Sigmoid colon (tissue), 7 donors: ENCODE measurements at places on chromosomes 12 and 14.
A peak's percentile ranks its signal among the peaks of the same experiment; 100 is the strongest.

DNA sequence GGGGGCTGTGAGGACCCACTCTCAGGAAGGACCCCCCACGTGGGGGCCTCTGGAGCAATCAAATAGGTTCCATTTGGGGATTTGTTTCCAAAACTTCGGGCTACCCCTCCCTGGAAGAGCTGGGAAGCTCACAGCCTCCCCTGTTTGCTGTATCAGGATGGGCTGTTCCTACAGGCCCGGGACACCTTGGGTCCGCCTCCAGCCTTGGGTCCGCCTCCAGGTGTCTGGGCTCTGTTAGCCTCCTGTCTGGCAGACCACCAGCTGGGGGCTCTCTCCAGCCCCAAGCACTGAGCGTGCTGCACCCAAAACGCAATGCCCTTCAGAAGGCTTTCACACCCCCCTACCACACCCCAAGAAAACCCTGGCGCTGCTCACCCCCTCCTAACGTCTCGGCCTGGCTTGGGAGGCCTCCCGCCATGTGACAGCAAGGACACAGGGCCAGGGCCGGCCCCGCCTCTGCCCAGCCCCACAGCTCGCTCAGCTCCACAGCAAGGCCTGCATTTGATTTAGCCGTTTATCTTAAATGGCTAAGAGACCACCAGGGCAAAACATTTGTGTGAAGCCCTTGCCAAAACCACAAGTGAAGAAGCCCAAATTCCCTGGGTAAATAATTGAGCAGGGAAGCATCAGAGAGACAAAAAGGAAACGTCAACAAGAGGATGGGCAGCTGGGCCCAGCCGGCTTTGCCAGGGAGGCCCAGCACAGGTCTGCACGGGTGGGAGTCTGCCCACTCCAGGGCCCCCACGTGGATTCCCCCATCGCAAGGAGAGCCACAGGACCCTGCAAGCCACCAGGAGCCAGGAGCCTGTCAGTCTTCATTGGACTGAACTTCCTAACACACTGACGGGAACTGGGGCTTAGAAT lies 39.9 kb downstream of the BCL11B start:
- DNase-seq = no peak

DNA sequence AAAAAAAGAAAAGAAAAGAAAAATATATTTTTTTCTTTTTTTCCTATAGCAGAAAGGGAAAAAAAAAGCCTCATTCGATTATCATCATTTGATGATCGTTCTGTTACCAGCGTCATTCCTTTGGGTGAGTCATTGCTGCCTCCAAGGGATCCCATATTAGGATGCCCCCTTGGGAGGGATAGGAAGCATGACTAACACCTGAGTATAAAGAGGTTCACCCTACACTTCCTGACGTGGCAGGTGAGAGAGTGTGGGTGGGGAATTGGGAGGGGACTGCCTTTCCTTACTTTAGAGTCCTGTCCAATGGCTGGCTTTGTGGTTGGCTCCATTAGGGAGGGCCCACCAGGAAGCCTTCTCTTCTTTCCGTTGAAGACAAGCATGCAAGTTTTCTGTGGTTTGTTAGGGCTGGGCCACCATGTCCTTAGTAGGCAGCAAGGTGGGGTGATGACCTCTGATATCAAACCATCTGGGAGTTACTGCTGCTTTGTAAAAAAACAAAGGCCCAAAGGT lies 56.1 kb upstream of the FUT8 start:
- DNase-seq = no peak

DNA sequence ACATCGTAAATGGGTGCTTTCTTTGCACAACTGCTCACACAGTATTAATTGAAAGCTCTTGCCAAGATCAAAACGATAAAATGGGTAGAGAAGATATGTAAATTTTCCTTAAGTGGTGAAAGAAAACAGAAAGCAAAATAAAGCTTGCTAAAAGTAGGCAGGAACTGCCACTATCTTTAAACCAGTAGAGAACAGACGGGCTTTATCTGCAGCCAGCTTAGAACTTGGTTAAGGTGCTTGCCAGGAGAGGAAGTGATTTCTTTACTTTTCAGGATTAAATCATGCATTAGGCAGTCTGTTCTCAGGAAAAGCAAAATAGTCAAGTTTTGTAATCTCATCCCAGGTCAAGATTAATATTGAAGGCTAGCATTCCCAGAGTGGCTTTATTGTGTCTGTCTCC lies 56.9 kb upstream of the CCDC175 start:
- no peak for DNase-seq

- no peak for DNase-seq
These were observed 13.1 kb downstream of the APPL2 start for GRCh38 chr12:105222726-105223351.

DNA sequence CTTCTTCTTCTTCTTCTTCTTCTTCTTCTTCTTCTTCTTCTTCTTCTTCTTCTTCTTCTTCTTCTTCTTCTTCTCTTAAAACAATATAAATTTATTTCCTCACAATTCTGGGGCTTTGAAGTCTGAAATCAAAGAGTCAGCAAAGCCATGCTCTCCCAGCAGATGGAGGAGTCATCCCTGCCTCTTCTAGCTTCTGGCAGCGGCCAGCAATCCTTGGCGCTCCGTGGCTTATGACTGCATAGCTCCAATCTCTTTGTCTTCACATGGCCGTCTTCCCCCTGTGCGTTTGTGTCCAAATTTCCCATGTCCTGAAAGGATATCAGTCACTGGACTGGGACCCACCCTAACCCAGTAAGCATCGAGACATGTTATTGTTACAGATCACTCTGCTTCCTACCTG lies 22.9 kb downstream of the KCNA1 start:
- no peak for DNase-seq

- no peak for DNase-seq
These were observed 645.0 kb downstream of the C12orf50 start for GRCh38 chr12:87384226-87384625.

GRCh38 chr12:40988824-40989223 lies 199.3 kb upstream of the PDZRN4 start:
- no peak for DNase-seq

- no peak for DNase-seq
These were observed 57.9 kb upstream of the PNMA1 start for GRCh38 chr14:73771848-73772638.

DNA sequence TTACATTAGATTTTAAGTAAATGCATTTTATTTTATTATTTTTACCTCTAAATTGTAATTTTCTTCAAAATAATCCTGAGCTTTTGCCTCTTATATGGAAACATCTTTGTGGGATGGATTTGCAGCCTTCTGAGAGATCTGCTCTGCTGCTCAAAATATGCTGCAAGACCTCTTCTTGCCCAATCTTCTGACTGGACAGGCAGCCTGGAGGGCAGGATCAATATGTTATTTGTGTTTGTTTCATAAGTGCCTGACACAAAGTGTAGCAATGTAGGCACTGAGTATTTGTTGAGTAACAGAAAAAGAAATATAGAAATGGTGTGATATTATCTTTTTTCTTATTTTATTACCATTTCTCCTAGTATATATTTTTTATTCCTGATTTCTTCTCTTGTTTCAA lies 1106.9 kb downstream of the TMTC2 start:
- DNase-seq = no peak

GRCh38 chr14:89011355-89012281 lies 187.2 kb downstream of the TTC8 start:
- no peak for DNase-seq

- no peak for DNase-seq
These were observed 40.7 kb downstream of the STK38L start for GRCh38 chr12:27284751-27285150.

DNA sequence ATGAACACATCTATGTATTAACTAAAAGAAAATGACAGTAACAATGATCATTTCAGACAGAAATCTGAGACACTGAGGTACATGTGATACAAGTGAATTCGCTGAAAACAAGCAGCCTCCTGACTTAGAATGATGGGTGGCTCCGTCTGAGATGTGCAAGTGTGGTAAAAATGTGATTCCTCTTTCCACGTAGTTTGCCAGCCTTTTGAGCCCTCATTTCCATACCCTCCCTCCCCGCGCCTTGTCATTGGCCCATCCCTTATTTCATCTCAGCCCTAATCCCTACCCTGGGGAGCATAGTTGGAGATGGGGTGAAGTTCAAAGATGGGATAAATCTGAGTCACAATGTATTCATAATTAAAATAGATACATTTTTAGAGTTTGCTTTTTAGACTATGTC lies 107.8 kb downstream of the BMP4 start:
- no peak for DNase-seq

- no peak for DNase-seq
These were observed 33.4 kb downstream of the DIP2B start for GRCh38 chr12:50538182-50538581.

GRCh38 chr12:29714966-29715365 lies 68.8 kb downstream of the TMTC1 start:
- no peak for DNase-seq

GRCh38 chr12:113232089-113232839 lies 11.0 kb downstream of the TPCN1 start:
- peak; percentile 53 for DNase-seq

DNA sequence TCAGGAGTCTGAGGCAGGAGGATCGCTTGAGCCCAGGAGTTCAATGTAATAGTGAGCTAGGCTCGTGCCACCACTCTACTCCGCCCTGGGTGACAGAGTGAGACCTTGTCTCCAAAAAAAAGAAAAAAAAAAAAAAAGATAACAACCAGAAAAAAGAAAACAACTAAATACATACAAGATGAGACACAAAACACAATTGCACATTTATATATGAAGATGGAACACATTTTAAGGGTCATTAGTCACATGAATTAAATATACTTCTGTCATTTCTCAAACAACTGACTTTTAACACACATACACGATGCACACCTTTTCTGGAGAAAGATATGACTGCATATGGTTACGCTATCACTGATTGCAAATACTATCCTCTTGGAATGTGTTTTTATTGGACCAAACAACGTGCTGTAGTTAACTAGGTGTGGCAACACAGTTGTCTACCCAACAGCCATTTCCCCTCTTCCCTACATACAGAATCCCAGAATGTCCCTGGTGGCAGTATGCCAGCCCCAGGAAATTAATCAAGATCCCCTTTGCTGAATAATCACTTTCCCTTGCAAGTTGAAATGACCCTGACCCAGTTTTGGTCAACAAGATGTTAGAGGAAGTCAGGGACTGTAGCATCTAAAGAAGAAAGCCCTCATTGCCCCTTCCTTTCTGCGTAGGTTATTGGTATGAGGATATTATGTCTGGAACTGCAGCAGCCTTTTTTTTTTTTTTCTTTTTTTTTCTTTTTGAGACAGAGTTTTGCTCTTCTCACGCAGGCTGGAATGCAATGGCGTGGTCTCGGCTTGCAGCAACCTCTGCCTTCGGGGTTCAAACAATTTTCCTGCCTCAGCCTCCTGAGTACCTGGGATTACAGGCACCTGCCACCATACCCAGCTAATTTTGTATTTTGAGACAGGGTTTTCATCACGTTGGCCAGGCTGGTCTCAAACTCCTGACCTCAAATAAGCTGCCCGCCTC lies 5.6 kb upstream of the MYL6B start:
- DNase-seq = no peak

DNA sequence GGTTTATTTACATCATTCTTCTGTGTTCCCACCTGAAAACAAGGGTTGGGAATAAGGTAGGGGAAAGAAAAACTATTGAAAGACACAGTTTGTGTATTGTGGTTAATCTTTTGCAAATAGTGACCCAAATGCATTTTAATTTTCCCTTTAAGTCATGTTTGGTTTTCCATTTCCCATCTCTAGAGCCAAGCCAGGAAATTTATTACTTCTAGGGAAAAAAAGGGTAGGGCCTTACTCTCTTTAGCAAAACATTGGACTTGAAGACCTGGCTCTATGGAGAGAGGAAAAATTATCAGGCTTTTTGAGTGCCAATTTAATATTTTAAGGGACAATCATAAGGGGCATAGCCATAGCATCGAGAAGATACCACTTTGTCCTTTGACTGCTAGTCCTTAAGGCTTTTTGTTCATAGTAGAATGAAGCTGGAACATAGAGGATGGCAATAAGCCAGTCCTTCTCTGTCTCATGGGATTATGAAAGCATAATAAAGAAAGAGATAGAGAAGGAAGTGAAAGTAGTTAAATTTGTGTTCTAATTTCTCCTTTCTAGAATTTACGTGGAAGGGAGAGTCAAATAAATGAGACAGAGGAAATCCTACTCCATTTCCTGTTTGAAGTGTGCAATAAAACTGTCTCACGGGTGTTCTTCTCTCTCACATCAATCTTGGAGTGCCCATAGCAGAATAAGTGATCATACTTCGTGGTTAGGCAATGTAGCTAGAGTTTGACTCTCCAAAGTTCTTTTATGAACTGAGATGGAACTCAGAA lies 50.9 kb upstream of the PPFIA2 start:
- no peak for DNase-seq

- no peak for DNase-seq
These were observed 199.6 kb upstream of the ALG10B start for GRCh38 chr12:38116968-38117367.

GRCh38 chr12:52190860-52191729 lies 719 bp downstream of the KRT80 start:
- no peak for DNase-seq

DNA sequence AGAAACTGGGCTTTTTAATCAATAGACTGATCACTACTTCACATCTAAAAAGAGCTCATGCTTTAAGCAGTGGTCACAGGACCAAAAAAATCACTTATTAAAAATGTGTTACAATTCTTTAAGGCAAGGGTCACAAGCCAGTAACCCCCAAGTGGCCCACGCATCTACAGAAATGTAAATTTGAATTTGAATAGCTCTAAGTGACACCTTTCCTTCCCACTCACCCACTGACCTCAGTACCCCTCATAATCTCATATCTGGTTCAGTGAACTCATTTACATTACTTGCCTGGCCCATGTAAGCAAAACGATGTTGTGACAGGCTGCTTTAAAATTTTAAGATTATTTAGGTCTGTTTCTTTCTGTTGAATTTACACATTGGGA lies 27.4 kb downstream of the NELL2 start:
- DNase-seq = no peak

DNA sequence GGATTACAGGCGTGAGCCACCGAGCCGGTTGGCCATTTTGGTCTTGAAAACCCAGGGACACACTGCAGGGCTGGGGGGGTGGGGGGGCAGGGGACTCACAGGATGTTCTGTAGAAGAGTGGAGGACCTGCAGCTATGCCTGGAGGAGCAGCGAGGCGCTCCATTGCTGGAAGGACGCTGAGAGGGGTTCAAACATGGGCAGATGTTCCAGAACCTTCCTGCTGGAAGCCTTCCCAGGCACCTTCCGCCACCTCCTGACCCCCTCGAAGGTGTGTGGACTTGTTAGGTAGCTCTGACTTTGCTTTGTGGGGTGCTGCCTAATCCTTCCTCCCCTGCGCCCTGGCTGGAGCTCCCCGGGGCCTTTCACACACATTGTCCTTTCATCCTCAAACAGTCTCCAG lies 19.6 kb upstream of the PPP1R13B start:
- DNase-seq = no peak

- DNase-seq = no peak
These were observed 32.5 kb upstream of the LIMA1 start for GRCh38 chr12:50315803-50316202.

GRCh38 chr14:94174604-94175010 lies 485 bp downstream of the PPP4R4 start:
- DNase-seq = peak; percentile 66

GRCh38 chr12:77319166-77319565 lies 253.8 kb upstream of the E2F7 start:
- DNase-seq = no peak

DNA sequence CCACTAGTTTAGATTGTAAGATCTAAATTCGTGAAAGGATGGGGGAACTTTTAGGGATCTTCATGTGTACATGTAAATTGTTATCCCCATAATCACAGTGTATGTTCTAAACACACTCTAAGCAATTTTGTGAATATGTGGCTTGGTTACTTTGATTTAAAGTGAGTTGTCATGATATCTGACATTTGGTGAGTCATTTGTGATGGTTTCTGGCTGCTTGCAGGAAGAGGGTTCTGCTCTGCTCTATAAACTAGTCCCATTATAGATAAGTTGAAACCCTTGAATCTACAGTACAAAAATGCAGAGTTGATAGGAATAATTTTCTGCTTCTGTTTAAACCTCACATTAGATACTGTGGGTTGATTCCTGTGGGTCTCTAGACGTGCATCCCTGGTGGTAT lies 14.8 kb downstream of the GUCY2C start:
- no peak for DNase-seq
